ENCODE measurements at places on chromosomes 3 and 15. TPM values are rescaled to one million over a fixed set of nuclear protein-coding genes. Genes with fewer than 3 reads are reported as not detected.

The PLIN1 gene
- total RNA-seq, result not detected

The MST1 gene
- total RNA-seq, result 4.3 TPM

The LINGO1 gene
- total RNA-seq, result 0.90 TPM

The SLC12A8 gene
- 0.69 TPM for total RNA-seq

The RETNLB gene
- not detected for total RNA-seq

The GOLGA8J gene
- 0.16 TPM for total RNA-seq

The CSPG5 gene
- total RNA-seq, result 3.8 TPM

The GOLGA8G gene
- not detected for total RNA-seq

The IGSF11 gene
- 66.5 TPM for total RNA-seq

The NR1I2 gene
- not detected for total RNA-seq

The IFT122 gene
- total RNA-seq, result 8.6 TPM

The SLC51A gene
- not detected for total RNA-seq

The STRIT1 gene
- not detected for total RNA-seq

The SLC7A14 gene
- total RNA-seq, result not detected
